ENCODE measurements at places on chromosomes 6 and 20.

DNA sequence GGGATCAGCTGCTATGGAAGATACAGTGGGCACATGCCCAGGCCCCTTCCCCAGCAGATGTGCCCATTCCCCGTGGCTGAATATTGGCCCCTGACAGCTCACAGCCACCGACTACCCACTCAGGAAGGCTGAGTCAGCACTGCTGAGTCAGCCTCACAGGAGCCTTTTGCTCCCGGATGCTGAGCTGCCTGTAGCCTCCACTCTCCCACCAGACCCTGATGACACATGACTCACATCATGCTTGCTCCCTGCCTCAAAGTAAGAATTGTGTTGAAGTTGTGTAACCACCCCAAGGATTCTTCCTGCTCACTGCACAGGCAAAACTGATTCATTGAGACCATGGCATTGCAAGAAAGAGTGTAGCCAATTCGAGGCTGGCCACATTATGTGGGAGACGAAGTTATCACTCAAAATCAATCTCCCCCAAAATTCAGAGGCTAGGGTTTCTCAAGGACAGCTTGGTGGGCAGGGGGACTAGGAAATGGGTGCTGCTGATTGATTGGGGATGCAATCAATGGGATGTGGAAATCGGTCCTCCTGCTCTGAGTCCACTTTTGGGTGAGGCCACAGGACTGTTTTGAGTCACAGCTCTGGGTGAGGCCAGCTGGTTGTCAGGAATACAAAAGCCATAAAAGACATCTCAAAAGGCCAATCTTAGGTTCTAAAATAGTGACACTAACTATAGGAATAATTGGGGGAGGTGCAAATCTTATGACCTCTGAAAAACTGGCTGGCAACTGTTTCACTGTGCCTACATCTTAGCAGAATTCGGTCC is 556.6 kb upstream of the CDH4 start:
- DNase-seq = no peak

DNA sequence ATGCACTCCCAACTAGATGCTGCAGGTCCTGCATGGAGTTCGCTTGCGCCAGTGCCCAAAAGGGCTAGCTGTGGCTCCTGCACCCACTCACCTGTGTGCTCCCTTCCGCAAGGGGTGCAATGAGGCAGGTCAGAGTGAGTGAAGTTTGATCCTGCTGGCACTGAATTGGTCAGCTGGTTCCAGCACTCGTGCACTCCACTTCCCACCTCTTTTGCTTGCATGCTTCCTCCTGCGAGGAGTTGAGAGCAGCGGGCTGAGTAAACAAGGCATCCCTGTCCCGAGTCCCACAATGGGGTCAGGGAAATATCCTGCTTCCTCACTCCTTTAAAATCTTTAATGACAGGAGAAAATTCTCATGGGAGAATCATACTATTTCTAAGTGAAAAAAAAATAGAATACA is 86.2 kb downstream of the LCA5 start:
- no peak for DNase-seq

DNA sequence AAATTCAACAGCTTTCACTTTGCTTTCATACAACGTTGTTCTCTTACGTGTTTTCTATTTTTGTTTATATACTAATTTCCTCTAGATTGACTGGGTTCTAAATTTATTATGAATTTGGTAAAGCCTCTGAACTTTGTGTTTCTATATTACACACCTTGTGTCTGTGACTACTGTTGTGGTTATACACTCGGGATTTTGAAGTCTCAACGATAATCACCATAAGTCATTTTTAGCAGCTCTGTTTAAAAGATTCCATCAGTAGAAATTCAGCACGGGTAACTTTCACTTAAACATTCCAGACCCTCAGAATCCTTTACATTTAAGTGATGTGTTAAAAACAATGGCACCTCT is 31.8 kb upstream of the HBS1L start:
- no peak for DNase-seq

DNA sequence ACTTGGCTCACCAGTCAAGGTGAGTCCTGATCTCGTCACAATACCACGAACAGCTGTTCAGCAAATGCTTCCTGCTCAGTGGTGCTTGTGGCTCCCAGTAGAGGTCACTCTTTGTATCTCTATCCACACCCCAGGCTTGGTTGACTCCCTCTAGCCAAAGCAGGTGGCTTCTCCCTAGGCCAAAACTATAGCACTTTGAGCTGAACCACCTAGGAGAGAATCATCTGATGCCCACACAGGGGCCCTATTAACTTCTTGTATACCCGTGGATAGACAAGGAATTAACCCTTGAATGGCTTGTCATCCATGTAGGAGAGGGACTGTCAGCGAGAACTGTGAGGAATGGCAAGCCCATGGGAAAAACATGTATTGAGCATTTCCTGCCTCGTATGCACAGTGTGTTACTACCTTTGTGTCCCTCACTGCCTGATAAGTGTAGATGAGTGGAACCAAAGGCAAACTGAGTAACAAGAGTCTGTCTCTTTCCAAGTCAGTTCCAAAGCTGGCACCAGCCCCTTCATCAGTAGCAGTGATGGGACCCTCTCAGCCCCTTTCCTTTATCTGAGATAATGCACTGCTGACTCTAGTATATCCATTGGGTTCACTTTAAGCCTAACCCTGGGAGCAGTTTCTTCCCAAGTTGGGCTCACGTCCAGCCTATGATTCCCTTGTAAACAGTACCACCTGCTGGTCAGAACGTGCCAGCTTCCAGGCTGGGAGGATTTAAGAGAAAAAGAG is 42.5 kb downstream of the EIF2S2 start:
- peak; percentile 81 for DNase-seq

DNA sequence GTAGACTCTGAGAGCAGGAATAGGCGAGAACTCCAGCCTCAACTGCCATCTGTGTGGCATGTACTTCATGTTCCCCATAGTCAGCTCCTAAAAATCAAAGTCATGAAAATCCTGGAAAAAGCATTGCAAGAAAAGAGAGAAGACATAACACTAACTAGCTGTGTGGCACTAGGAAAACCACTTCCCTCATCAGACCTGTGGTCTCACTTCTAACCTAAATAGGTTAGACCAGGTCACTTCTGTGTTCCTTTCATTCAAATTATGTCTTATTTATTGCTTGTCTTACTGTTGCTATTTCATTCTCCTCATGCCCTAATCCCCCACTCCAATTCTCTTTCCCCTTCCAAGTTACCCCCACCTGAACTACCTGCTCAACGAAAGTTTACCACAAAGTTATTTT is 70.2 kb downstream of the TNFRSF21 start:
- DNase-seq = no peak

GRCh38 chr6:6676910-6677441 is 88.5 kb downstream of the LY86 start:
- no peak for DNase-seq

GRCh38 chr6:139290787-139291311 is 949 bp downstream of the TXLNB start:
- no peak for DNase-seq

- DNase-seq = no peak
Observed at GRCh38 chr20:12464036-12464435, 544.7 kb upstream of the SPTLC3 start.

- DNase-seq = no peak
Observed at GRCh38 chr6:144955859-144956258, 670.7 kb downstream of the UTRN start.

GRCh38 chr6:162360901-162361567 is 366.5 kb downstream of the PRKN start:
- DNase-seq = no peak

DNA sequence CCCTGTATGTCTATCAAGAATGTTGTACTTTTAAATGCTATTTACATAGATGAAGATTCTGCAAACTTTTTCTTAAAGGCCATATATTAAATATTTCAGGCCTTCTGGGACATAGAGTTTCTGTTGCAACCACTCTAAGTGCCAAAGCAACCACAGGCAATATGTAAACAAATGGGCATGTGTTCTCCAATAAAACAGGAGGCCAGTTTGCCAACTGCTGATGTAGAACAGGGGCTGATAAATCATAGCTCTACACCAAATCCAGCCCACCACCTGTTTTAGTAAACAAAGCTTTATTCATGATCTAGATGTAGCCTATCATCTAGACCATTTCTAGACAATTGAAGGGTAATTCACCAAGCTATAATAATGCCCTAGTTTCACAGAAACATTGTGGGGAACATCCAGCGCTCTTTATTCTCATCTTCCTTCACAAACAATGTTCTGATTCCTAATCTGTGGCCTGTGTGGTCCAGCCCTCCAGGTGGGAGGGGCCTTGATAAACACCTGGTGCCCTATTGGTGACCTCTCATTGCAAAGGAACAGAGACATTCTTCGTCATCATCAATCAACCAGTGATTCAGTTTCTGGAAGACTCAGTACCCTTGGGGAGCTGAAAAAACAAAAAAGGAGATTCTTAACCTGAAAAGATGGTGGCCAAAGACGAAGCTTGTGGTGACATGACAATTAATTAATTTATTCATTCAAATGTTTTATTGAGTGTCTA is 80.2 kb downstream of the PREP start:
- DNase-seq = no peak

GRCh38 chr20:41145821-41146620 is 8.7 kb downstream of the PLCG1 start:
- no peak for DNase-seq

DNA sequence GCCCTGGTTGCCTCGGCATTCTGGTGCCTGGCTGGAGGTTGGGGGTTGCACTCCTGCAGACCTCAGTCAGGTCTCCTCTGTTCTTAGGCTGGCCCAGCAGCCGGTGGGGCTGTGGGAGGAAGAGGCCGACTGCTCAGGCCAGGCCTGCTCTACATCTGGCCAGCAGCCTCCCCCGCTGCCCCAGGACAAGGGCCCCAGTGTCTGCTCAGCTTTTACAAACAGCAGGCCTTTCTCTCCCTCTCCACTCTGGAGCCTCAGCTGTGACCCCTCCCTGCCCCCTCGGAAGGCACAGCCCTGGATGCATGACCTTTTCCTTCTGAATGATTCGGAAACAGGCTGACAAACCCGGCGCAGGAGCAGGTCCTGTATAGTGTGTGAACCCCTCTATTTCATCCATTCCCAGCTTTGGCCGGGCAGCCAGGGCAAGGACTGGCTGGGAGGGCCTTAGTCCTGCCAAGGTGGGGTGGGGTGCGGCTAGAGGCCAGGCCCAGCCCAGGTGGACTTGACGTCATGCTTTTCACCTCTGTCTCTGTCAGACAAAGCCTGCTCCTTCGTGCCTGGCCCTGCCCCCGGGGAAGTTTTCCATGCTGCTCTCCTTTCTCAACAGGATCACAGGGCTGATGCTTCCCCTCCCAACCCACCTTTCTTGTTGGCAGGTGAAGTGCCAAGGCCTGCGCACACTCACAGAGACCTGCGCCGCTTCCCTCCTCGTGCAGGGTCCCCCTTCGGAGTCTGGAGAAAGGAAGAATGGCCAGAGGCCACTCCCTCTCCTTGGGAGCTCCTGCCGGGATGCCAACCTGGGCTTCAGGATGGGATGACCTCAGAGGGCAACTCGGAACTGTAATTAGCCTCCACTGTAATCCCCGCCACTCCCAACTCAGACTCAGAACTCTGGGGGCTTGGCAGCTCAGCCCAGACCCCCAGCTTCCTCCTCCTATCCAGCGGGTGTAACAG is 10.1 kb upstream of the ITPR3 start:
- DNase-seq = no peak

GRCh38 chr6:168756009-168756634 is 315.1 kb downstream of the SMOC2 start:
- DNase-seq = no peak
